T-helper 22 cell (primary cell): ENCODE measurements at places on chromosomes 5 and 9.

- DNase-seq = no peak
These were observed 363.6 kb upstream of the CYLC2 start for GRCh38 chr9:102631559-102631958.

- DNase-seq = no peak
These were observed 4.5 kb downstream of the CCDC180 start for GRCh38 chr9:97311798-97312500.

GRCh38 chr9:86054695-86055094, 44.7 kb downstream of the GOLM1 start:
- DNase-seq = no peak

GRCh38 chr9:130023994-130024596, 18.9 kb downstream of the FNBP1 start:
- no peak for DNase-seq

DNA sequence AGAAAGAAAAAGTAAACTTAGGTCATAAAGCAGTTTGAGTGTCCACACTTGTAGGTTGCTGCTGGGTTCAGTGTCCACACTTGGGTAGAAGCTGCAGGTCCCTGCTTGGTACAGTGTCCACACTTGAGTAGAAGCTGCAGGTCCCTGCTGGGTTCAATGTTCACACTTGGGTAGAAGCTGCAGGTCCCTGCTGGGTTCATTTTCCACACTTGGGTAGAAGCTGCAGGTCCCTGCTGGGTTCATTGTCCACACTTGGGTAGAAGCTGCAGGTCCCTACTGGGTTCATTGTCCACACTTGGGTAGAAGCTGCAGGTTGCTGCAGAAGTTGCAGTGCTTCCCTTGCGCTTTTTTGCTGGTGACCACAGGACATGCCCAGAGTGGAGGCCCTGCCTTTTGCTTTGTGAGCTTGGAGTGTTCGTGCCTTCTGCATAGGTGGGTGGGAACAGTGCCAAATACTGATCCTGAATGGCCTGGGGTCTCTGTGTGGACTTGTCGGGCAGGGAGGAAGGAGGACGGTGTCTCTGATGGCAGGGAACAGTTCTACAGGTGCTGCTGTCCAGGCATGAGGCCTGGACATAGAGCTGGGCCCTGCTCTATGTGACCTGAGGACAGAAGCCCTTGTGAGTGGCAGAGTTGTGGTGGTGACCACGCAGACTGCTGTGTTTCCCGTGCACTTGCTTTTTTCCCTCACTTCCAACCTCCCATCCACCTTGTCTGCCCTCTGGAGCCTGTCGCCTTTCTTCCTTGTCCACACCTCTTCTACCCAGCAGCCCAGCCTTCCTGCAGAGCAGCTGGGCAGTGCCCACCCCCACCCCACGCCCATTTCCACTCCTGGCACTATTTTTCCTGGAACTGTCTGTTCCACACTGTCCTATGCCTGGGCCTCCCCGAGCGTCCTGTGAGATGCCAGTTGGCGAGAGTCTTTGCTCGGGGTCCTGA, 120.8 kb downstream of the EHMT1 start:
- DNase-seq = no peak

- DNase-seq = no peak
These were observed 487.2 kb upstream of the ST8SIA4 start for GRCh38 chr5:101390151-101390908.
